Putamen (tissue), 1 donor: ENCODE measurements at places on chromosomes 6 and 20.

DNA sequence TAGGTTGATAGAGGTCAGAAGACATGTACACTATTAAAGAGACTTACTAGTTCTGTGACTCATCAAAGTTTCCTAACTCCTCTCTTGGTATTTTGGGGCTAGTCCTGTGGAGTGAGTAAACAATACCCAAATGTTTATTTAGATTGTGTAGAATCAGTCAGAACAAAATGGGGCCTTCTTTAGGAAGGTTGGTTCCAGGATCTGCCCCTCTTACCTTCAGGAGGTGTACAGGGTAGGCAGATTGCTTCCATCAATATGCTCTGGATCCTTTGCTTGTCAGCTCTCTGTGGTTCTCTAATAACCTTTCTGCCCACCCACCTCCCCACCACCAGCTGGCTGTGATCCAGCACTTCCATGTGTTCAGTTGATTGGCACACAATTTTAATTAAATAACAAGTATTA lies 107.0 kb downstream of the POPDC3 start:
- DNase-seq: no peak

DNA sequence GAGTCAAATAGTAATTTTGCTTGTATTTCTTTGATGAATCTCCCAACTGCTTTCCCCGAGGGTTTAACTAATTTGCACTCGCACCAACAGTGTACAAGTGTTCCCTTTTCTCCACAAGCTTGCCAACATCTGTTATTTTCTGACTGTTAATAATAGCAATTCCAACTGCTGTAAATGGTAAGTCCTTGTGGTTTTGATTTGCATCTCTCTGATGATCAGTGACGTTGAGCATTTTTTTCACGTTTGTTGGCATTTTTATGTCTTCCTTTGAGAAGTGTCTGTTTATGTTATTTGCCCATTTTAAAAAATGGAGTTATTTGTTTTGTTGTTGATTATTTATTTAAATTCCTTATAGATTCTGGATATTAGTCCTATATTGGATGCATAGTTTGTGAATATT lies 399.8 kb upstream of the MAN1A1 start:
- no peak for DNase-seq

DNA sequence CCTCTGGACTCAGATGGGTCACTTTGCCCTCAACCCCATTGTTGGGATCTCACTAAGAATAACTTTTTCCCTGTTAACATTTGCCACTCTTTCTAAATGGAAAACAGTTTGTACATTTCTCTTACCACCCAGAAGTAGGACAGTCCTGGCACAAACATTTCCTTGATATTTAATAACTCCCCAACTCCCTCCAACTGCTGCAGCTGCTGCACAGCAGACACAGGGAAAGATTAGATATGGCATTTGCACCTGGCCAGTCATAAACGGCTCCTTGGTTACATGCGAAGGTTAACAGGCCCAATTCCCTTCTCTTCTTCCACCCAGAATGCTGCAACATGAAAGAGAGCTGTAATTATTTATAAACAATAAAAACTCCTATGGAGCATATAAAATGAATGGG lies 55.9 kb upstream of the SOX4 start:
- no peak for DNase-seq

GRCh38 chr6:148998704-148999103 lies 251.9 kb downstream of the UST start:
- DNase-seq: no peak

- DNase-seq: no peak
Observed at GRCh38 chr6:111522393-111523020, 39.5 kb upstream of the REV3L start.
